ENCODE measurements at places on chromosomes 7 and 10. TPM values are rescaled to one million over a fixed set of nuclear protein-coding genes. Genes with fewer than 3 reads are reported as not detected.

CYP2C9 gene
- not detected for total RNA-seq

FAM3C gene
- total RNA-seq = 19.9 TPM

LIPF gene
- not detected for total RNA-seq

SPDYE5 gene
- not detected for total RNA-seq

GIMAP2 gene
- total RNA-seq = not detected

GRCh38 chr7:26515314-26515842 lies 223.7 kb downstream of the SNX10 start:
- H3K36me3 ChIP-seq = peaks cover 7% of the 10 kb centered on the region
- DNase-seq = peak; percentile 34
- H3K4me3 ChIP-seq = no peak overlapping the region

DNA sequence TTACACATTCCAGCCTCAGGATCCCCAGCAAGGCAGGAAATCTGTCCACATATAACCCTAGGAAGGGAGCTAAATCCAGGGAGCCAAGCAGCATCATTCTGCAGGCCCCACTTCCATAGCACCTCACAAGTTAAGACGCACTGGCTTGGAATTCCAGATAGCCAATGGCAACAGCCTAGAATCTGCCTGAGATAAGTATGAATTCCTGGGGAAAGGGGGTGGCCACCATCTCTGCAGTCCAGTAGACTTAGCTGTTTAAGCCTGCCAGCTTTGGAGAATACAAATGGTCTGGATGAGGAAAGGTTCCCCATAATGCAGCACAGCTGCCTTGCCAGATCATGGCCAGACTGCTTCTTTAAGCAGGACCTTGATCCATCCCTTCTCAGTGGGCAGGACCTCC lies 179.4 kb upstream of the PRSS1 start:
- H3K4me1 ChIP-seq = peaks cover 11% of the 10 kb centered on the region
- DNase-seq = no peak
- peaks cover 2% of the 10 kb centered on the region for H3K27me3 ChIP-seq
- H3K36me3 ChIP-seq = peaks cover 4% of the 10 kb centered on the region
- H3K4me3 ChIP-seq = no peak overlapping the region
- no peak overlapping the region for H3K27ac ChIP-seq

DNA sequence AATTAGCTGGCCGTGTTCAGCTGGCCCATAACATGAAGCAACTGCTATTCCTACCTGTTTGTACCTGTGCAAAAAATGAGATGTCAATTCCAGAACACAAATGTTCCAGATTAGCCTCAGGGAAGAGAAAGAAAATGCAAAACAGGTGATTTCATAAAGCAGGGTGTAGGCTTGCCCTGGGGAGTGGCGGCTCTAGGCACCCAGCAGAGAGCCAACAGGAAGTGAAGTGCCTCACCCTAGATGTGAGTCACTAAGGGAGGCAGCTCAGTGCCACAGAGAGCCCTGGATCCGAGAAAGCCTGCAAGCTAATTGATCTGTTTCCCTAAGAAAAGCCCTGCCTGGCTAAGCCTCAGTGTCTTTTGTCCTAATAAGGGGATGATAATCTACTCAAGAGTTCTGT lies 240.0 kb downstream of the ARHGAP21 start:
- H3K36me3 ChIP-seq = peaks cover 18% of the 10 kb centered on the region
- peaks cover 3% of the 10 kb centered on the region for H3K27me3 ChIP-seq
- H3K27ac ChIP-seq = no peak overlapping the region
- no peak for DNase-seq
- H3K4me1 ChIP-seq = peaks cover 5% of the 10 kb centered on the region

DNA sequence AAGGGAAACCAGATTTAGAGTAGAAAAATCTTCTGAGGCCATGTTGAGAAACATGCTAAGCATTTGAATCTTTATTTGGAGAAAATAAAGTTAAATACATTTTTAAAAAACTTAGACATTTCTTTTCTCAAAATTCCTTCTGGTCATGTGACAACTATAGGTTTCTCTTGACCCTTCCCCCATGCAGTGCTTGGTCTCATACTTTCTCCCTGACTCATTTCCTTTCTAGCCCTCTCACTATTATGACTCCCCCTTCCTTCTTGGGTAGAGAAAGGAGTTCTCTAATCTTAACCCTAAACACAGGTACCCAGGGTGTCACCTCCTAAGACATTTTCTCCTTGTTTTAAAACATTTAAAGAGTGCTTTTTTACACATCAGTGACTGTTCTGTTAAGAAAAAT lies 179.5 kb upstream of the TMEM106B start:
- H3K4me3 ChIP-seq = no peak overlapping the region
- no peaks in the 10 kb centered on the region for H3K4me1 ChIP-seq
- no peak for DNase-seq
- no peak overlapping the region for H3K27ac ChIP-seq

GRCh38 chr7:97226541-97226940 lies 109.0 kb downstream of the SDHAF3 start:
- peaks cover 4% of the 10 kb centered on the region for H3K36me3 ChIP-seq
- no peaks in the 10 kb centered on the region for H3K27me3 ChIP-seq
- no peak for DNase-seq
- H3K4me1 ChIP-seq = no peaks in the 10 kb centered on the region
- H3K4me3 ChIP-seq = no peak overlapping the region

DNA sequence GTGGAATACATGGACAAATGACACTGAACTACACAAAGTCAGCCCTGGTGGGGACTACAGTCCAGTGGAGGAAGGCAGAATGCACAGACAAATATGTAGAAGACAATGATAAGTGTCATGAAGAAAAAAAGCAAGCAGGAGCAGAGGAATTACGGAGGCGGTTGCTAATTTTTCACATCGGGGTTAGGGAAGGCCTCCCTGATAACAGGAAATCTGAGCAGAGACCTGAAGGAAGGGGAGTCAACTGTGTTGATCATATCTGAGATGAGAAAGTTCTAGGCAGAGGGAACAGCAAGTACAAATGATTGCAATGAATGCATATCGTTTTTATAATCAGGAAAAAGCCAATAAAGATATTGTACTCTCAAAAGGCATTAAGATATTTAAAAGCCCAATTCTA lies 14.0 kb downstream of the KIAA1549 start:
- DNase-seq = no peak
- H3K27me3 ChIP-seq = peaks cover 1% of the 10 kb centered on the region
- H3K4me1 ChIP-seq = peaks cover 9% of the 10 kb centered on the region
- no peak overlapping the region for H3K27ac ChIP-seq

- DNase-seq = no peak
- H3K4me1 ChIP-seq = peaks cover 41% of the 10 kb centered on the region
- peak overlapping the region; percentile 30 for H3K27ac ChIP-seq
- H3K36me3 ChIP-seq = no peaks in the 10 kb centered on the region
- H3K4me3 ChIP-seq = no peak overlapping the region
- no peaks in the 10 kb centered on the region for H3K27me3 ChIP-seq
Observed at GRCh38 chr7:69871213-69871885, 273.1 kb downstream of the AUTS2 start.

GRCh38 chr7:131400681-131401176 lies 73.1 kb downstream of the MKLN1 start:
- H3K27ac ChIP-seq = no peak overlapping the region
- peaks cover 30% of the 10 kb centered on the region for H3K36me3 ChIP-seq
- H3K27me3 ChIP-seq = no peaks in the 10 kb centered on the region
- H3K4me1 ChIP-seq = no peaks in the 10 kb centered on the region
- H3K4me3 ChIP-seq = no peak overlapping the region

GRCh38 chr10:71333129-71333887 lies 14.2 kb downstream of the SLC29A3 start:
- no peak for DNase-seq
- no peak overlapping the region for H3K27ac ChIP-seq
- H3K27me3 ChIP-seq = peaks cover 14% of the 10 kb centered on the region
- no peak overlapping the region for H3K4me3 ChIP-seq
- H3K4me1 ChIP-seq = peaks cover 15% of the 10 kb centered on the region

DNA sequence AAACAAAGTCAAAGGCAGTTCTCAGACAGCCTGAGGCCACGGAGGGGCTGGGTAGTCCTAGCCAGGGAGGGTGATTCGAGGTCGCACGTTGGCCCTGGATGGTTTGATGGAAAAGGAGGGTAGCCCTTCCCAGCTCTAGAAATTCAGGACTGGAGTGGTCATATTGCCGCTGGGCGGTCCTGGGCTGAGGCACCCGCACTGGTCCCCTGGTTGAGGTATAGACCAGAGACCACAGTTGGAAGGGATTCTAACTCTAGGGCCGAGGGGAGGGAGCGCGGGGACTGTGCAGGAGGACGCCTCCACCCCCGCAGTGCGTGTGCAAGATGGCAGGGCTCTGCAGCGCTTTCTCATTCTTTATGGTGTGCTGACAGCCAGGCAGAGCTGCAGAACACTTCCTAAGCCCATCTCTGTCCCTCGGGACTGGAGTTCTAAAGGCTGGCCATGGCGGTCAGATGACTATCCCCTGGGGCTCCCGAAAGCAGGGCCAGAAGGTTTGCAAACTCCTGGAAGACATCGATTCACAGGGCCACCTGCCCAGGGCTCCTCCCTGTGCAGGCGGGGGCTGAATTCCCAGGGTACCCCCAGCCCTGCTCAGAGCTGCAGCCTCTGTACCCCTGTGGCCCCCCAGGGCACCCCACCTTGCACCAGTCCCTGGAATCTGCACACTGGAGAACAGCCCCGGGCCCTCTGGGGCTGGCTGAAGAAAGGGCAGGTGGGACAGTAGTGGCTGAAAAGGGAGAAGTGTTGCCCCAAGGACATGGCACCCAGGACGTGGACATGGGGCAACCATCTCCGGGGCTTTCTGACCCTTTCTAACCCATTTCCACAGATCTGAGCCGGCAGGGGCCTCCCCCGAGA lies 51.0 kb upstream of the ELN start:
- no peaks in the 10 kb centered on the region for H3K36me3 ChIP-seq
- peak; percentile 50 for DNase-seq
- peaks cover 14% of the 10 kb centered on the region for H3K4me1 ChIP-seq
- H3K27ac ChIP-seq = no peak overlapping the region

- DNase-seq = no peak
- no peak overlapping the region for H3K4me3 ChIP-seq
- no peaks in the 10 kb centered on the region for H3K4me1 ChIP-seq
- no peaks in the 10 kb centered on the region for H3K36me3 ChIP-seq
Observed at GRCh38 chr7:20642166-20642565, 26.7 kb downstream of the ABCB5 start.

DNA sequence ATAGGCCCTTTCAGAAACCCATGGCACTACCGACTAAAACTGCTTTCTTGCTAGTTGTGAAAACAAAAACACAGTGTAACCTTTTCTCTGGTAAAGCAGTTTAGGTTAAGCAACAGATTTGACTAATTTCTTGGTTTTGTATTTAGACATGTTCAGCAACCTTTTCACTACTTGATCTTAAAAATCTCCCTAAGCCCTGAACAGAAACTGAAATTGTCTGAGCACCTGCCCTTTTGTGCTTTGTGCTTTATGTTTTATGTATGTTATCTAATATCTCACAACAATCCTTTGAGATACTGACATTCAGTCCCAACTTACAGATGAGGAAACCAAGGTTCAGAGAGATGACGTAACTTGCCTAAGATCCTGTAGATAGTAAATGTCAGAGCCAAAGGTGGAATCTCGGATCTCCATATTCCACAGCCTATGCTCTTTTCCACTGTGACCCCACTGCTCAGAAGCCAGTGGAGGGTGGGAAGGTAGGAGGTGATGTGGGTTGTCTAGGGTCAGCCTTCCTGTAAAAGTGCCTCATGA lies 146.6 kb downstream of the LCOR start:
- H3K27ac ChIP-seq = no peak overlapping the region
- peaks cover 1% of the 10 kb centered on the region for H3K27me3 ChIP-seq
- peaks cover 2% of the 10 kb centered on the region for H3K4me1 ChIP-seq
- H3K4me3 ChIP-seq = no peak overlapping the region
- peaks cover 13% of the 10 kb centered on the region for H3K36me3 ChIP-seq
- DNase-seq = no peak

DNA sequence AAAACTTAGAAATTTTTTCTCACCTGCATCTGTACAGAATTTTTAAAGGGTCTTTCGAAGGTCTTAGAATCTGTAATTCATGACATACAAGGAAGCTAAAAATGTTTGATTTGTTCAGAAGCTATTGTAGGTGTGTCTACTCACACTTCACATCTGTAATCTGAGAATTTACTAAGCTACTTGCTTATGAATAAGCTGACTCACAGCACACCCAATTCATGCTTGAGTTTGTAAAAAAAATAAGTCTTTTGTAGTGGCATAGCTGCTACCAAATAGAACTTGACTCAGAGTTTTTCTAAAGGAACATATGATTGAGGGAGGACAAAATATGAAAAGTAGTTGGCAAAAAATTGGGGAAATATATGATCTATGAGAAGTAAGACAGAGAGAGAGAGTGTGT lies 12.7 kb upstream of the AGR2 start:
- DNase-seq = no peak
- H3K4me3 ChIP-seq = no peak overlapping the region
- H3K4me1 ChIP-seq = peaks cover 20% of the 10 kb centered on the region
- no peaks in the 10 kb centered on the region for H3K27me3 ChIP-seq
- no peak overlapping the region for H3K27ac ChIP-seq

- H3K4me3 ChIP-seq = no peak overlapping the region
- H3K4me1 ChIP-seq = no peaks in the 10 kb centered on the region
- no peak overlapping the region for H3K27ac ChIP-seq
- no peaks in the 10 kb centered on the region for H3K36me3 ChIP-seq
Observed at GRCh38 chr10:109931163-109931562, 7.9 kb upstream of the XPNPEP1 start.

DNA sequence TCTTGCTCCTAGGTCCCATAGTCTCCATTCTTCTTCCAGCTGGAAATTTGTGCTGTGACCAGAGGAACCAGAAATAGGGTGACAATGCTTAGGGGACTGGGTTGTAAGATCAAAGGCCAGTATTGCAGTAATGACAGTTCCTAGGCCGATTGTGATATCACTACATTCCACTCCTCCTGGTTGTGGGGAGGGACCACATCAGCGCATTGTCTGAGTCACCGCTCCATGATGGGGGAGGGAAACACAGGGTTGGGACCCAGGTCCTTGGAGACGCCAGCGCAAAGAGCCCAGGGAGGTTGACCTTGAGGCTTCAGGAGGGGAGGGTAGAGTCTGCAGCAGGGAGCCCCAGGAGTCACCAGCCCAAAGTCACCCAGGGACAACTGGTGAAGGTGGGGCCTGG lies 20.8 kb upstream of the GGCT start:
- H3K27ac ChIP-seq = no peak overlapping the region
- peaks cover 8% of the 10 kb centered on the region for H3K4me1 ChIP-seq
- DNase-seq = no peak
- H3K4me3 ChIP-seq = no peak overlapping the region
- no peaks in the 10 kb centered on the region for H3K36me3 ChIP-seq

DNA sequence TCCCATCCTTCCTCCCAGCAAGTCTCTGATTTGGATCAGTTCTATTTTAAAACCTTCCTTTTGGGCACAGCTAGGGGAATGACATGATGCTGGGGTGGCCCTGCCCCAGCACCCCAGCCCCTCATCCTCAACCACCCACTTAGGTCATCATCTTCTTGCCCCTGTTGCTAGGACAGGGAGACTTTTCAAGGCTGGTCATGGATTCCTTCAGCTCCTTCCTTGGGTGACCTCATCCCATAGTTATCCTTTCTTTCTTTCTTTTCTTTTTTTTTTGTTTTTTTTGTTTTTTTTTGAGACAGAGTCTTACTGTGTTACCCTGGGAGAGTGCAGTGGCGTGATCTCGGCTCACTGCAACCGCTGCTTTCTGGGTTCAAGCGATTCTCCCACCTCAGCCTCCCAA lies 127.2 kb downstream of the WDFY4 start:
- H3K36me3 ChIP-seq = no peaks in the 10 kb centered on the region
- no peaks in the 10 kb centered on the region for H3K27me3 ChIP-seq
- H3K27ac ChIP-seq = no peak overlapping the region
- no peaks in the 10 kb centered on the region for H3K4me1 ChIP-seq

All from glutamatergic neuron (in vitro differentiated cells).